Stimulated activated CD4-positive, alpha-beta T cell treated with anti-CD3 and anti-CD28 coated beads, Interleukin-1b, Interleukin-23, amount 100 ng/mL, for 24 hours (primary cell): ENCODE measurements at places on chromosomes 1 and 21.

DNA sequence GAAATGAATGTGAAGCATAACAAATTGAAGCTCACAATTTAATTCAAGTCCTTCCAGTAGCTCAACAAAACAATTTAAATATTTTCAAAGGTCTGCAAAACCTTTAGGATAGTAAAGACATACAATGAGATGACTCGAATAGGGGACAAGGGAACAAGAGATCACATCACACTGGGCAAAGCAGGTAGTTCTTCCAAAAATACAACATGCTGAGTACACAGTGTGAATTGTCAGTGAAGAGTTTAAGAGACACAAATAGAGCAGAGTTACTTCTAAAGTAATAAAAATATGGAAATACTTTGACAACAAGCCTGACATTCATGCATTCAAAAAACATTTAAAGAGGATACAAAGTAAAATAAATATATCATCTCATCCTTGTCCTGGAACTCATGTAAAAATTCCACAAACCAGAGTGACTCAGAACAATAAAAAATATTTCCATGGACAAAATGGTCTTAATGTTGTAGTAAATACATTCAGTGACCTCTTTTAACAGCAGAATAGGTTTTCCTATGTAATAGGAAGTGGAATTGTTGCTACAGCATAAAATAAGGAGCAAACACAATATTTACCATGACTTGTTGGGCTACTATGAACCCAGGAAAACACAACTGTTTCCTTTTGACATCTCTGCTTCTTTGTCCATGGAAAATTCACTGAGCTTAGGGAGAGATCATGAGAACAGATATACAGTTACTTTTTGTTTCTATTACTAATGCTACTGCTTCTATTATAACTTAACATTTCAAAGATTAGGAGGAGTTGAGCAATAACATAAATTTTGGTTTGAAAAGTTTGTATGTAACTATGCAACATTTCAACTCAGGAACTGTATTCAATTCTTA, 83.7 kb upstream of the BCL10 start:
- DNase-seq = no peak

- DNase-seq = no peak
Measured at GRCh38 chr1:43334453-43335205, 3.0 kb upstream of the MPL start.

DNA sequence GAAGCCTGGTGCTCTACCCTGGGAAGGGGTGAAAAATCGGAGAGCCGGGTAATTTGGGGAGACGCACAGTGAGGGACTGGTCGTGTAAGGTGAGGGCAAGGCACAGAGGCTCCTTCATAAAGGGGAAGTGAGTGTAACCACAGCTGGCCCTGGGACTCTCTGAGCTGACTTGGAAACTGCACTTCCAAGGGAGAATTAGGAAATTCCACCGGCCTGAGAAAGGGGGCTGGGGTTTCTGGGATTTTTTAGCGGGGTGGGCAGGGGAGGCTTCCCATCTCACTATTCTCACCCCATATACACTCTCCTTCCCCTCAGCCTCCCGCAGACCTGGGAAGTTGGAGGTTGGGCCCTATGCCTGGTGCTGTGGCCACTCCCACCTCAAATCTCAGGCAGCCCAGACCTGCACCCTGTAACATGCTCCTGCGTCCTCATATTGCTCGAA, 88.3 kb upstream of the IPO9 start:
- DNase-seq = no peak

GRCh38 chr1:228835911-228836310, 100.6 kb downstream of the RHOU start:
- DNase-seq = no peak

DNA sequence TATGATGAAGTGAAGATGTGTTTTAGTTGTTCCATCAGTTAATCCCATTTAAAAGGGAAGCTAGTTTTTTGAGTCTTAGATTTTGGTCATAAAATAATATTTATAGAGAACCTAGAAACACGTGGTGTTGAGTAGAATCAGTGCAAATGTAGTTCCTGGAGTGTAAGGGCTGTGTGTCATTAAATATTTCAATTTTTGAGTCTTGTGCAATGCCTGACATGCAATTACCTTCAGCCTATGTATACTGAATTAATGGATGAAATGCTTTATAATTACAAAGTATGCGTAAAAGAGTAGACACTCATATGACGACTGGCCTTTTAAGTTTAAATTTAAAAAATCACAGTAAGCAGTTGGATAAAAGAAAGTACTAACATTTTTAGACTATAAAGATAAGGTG, 75.0 kb downstream of the NEK7 start:
- DNase-seq = no peak

GRCh38 chr1:32813941-32814739, 3.0 kb downstream of the YARS1 start:
- no peak for DNase-seq

- no peak for DNase-seq
Measured at GRCh38 chr1:4778056-4778455, 123.6 kb downstream of the AJAP1 start.

GRCh38 chr1:95407131-95407885, 173.3 kb downstream of the RWDD3 start:
- DNase-seq = no peak

DNA sequence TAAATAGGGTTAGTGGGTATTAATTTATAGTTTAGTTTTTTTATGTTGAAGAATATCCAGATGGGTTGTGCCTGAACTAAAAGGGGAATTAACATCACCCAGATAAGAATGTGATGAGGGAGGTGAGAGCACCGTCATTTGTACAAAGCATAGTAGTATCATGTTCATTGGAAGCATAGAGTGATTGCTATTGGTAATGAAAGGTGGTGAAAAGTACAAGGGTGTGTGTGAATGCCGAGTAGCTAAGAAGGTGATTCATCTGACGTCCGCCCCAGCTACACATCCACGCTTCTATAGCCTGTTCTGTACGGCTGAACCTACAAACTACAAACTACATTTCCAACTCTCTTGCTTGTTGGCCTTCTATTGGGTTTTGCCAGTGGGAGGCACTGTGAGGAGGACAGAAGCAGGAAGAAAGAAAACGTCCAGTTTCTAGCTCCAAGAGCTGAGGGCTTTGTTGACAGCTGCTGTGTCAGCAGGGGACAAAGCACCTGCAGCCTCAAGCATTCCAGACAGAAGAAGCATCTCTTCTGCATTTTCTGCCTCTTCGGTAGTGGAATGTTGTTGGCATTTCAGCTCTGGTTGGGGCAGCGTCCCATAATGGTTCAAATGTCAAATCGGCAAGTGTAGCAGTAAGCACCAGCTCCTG, 404.8 kb downstream of the KCTD3 start:
- DNase-seq = no peak

GRCh38 chr21:32764186-32764585, 7.4 kb downstream of the PAXBP1 start:
- no peak for DNase-seq

GRCh38 chr1:176801514-176802020, 338.6 kb downstream of the PAPPA2 start:
- DNase-seq = no peak

GRCh38 chr1:2480236-2480985, 4.3 kb downstream of the PLCH2 start:
- no peak for DNase-seq

GRCh38 chr21:39445321-39446269, at the start of gene LCA5L:
Gene LCA5L (minus strand): TSS chr21:39445778. CDS start chr21:39428493, 17,285 bp downstream.
- peak; percentile 85 for DNase-seq

GRCh38 chr1:66446261-66447001, 87.5 kb upstream of the SGIP1 start:
- DNase-seq = no peak

GRCh38 chr1:9352377-9353134, 59.9 kb downstream of the SPSB1 start:
- no peak for DNase-seq

DNA sequence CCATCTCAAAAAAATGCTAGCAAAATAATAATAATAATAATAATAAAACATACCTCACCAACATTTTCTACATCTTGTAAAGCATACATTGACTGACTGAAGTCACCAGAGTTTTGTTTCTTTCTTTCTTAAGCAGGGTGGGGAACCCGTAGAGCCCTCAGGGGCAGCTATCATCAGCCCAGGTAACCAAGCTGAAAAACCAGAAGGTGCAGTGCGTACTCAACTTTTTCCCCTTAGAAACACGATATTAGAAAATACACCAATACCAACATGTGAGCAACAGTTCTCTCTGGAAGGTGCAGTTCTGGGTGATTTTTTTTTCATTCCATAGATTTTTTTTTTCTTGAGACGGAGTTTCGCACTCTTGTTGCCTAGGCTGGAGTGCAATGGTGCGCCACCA, 54.3 kb upstream of the LGALS8 start:
- no peak for DNase-seq

- no peak for DNase-seq
Measured at GRCh38 chr1:14634486-14634885, 36.0 kb downstream of the KAZN start.

DNA sequence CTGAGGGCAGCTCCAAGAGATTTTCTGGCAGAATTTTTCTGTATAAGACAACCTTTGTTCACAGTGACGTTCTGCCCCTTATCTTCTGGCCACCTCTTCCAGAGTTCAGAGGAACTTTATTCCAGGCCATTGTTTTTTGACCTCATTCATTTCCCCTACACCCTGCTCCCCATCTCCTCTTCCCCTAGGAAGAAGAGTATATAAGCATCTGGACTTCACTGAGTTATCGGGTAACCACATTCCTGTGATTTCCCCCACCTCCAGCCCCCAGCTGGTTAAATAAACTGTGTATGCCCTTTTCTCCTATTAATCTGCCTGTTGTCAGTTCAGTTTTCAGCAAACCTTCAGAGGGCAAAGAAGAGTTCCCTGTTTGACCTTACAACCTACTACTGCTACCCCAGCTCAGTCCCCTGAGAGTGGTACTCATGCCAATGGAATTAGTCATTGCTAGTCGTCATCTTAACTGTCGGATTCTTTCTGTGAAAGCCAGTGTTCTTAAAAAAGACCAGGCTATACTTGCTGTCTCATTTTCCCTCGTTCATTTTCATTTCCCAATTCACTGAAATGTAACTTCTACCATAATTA, 14.3 kb upstream of the ALG14 start:
- no peak for DNase-seq

DNA sequence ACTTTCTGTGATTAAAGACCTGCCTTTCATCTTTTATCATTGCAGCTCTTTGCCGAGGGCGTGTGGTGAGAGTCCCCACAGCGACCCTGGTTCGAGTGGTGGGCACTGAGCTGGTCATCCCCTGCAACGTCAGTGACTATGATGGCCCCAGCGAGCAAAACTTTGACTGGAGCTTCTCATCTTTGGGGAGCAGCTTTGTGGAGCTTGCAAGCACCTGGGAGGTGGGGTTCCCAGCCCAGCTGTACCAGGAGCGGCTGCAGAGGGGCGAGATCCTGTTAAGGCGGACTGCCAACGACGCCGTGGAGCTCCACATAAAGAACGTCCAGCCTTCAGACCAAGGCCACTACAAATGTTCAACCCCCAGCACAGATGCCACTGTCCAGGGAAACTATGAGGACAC, 32.0 kb downstream of the PTGFRN start:
- DNase-seq = no peak

DNA sequence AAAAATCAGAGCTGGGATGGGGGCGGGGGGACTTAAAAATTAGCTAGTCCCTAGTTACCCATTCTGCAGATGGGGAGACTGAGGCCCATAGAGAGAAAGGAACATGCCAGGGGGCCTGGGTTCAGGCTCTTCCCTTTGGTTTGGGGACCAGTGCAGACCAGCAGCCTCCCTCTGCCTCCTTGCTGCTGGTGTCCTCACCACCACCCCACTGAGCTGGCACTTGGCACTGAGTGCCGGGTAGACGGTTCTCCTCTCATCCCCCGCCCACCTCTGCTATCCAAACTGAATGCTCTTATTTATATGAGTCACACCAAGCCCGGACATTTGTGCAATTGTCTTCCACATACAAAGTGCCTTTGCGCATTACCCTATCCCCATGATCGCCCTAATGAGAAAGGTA, 39.2 kb downstream of the CAMK2N1 start:
- DNase-seq = no peak

- DNase-seq = no peak
Measured at GRCh38 chr21:45468971-45469272, 64.0 kb downstream of the COL18A1 start.

GRCh38 chr1:204357551-204358490, 1.9 kb downstream of the PLEKHA6 start:
- DNase-seq = no peak

- DNase-seq = peak; percentile 94
Measured at GRCh38 chr1:154183046-154183915, 8.6 kb downstream of the TPM3 start.

DNA sequence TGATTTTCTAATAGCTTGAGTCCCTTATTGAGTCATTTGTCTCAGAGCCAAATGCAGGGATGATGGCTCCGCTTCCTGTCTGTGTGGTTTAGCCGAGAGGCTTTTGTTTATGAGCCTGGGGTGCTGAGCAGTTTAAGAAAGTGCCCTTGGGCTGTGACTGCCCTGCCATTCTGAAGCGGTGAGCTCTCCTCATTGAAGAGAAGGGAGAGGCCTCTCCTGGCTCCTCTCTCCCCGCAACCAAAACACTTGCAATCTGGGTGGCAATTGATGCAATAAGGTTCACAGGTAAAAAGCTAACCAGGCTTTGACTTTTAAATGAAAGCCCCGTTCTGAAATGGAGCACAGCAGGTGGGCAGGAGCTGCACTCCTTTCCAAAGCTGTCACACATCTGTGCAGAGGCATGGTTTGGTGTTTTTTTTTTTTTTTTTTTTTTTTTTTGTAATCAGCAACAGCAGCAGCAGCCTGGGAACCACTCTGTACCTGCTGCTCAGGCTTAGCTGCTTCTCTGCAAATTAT, 403.7 kb downstream of the SIPA1L2 start:
- DNase-seq = no peak

- DNase-seq = no peak
Measured at GRCh38 chr1:9319208-9319788, 26.6 kb downstream of the SPSB1 start.

GRCh38 chr21:27079636-27080240, 112.8 kb upstream of the ADAMTS5 start:
- DNase-seq = no peak

DNA sequence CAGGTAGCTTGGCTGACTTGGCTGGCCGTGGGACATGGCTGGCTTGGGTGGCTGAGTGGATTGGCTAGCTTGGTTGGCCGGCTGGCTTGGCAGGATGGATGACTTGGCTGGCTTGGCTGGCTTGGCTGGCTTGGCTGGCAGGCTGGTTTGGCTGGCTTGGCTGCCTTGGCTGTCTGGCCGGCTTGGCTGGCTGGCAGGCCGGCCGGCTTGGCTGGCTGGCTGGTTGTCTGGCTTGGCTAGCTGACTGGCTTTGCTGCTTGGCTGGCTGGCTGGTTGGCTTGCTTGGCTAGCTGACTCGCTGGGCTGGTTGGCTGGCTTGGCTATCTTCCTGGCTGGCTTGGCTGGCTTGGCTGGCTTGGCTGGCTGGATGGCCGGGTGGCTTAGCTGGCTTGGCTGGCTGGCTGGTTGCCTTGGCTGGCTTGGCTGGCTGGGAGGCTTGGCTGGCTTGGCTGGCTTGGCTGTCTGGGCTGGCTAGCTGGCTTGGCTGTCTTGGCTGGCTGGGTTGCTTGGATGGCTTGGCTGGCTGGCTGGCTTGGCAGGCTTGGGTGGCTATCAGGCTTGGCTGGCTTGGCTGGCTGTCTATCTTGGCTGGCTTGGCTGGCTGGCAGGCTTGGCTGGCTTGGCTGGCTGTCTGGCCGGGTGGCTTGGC, 129.7 kb upstream of the FAM72C start:
- DNase-seq = no peak
